ENCODE measurements at places on chromosomes 2 and 18.

DNA sequence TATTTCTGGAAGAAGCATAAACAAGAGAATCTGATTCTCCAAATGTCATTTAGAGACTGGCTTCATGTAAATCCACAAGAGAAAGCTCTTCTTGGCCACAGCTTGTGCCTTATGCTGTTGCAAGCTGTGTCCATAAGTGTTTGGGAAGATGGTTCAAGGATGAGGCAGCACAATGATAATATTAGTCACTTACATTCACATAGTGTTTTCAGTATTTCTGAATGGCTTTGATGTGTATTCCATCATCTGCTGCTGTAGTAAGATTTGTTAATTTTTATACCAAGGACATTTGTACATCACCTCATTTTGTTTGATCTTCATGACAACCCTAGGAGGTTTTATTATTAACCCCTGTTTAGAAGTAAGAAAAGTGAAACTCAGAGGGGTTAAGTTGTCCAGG is 29.9 kb downstream of the CREG2 start:
- DNase-seq, result no peak

GRCh38 chr2:47309472-47309951 is 93.4 kb upstream of the MSH2 start:
- no peak for DNase-seq

DNA sequence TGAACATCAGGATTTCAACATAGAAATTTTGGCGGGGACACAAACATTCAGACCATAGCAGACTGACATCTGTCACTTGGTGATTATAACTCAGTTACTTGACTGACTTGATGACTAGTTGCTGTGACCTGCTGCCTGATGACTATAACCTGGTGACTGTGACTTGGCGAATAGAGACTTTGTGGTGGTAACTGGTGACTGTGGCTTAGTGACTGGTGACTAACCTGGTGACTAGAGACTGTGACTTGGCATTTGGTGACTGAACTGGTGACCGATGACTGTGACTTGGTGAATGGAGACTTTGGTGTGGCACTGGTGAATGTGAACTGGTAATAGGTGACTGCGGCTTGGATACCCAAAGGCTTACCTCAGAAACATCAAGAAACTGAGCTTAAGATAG is 563.1 kb upstream of the FAM98A start:
- no peak for DNase-seq

- DNase-seq, result peak; percentile 17
Measured at GRCh38 chr18:50151926-50152325, 43.0 kb downstream of the MYO5B start.

DNA sequence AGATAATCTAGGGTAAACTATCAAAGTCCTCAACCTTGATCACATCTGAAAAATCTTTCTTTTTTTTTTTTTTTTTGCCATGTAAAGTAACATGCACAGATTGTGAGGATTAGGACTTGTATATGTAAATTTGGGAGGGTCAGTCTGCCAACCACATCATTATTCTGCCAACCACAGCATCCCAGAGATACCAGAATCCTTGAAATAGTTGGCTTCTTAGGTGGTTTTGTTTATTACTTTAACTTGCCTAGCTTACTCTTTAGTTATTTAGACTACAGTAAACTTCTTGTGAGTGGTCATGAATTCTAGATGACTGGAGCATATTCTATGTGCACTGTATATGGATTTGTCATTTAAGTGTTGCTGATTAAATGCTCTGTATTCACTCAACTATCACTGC is 242.1 kb upstream of the RBMS1 start:
- no peak for DNase-seq

DNA sequence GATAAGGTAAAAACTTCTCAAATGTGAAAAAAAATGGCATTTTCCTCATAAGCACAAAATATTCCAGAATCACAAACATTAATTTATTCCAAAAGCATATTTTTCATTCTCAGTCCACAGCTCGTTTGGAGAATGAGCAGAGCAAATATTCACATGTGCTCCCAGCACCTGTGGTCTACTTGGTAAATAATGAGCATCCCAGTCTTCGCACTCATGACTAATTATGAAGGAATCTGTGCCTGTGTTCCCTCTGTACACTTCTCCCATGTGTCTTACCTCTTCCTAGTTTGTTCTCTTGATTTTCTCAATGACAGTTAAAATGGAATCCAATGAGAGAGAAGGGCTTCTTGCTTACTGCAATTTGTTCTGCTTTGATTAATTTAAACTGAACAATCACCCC is 671.0 kb upstream of the SOX11 start:
- no peak for DNase-seq

- no peak for DNase-seq
Measured at GRCh38 chr2:82848285-82848684, 1610.8 kb downstream of the SUCLG1 start.

GRCh38 chr18:12391487-12392165 is 14.6 kb upstream of the AFG3L2 start:
- peak; percentile 82 for DNase-seq

- no peak for DNase-seq
Measured at GRCh38 chr2:128366713-128367511, 48.2 kb upstream of the HS6ST1 start.

- no peak for DNase-seq
Measured at GRCh38 chr2:16381511-16381910, 284.1 kb downstream of the CYRIA start.

DNA sequence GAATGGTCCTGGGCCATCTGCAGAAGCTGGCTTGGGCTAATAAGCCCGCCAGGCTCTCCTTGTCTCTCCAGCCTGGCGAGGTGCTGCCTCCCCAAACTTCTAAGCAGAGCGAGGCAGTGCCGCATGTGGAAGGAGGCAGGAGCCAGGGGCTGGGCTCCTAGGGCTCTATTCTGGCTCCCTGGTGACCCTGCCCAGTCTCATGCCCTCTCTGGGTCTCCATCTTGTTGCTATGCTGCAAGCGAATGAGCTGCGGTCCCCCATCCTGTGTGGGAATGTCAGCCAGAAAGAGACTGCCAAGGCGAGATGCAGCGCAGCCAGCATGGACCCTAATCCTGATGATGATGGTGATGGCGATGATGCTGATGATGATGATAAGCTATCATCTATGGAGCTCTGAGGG is 48.7 kb downstream of the TNS1 start:
- DNase-seq, result no peak

DNA sequence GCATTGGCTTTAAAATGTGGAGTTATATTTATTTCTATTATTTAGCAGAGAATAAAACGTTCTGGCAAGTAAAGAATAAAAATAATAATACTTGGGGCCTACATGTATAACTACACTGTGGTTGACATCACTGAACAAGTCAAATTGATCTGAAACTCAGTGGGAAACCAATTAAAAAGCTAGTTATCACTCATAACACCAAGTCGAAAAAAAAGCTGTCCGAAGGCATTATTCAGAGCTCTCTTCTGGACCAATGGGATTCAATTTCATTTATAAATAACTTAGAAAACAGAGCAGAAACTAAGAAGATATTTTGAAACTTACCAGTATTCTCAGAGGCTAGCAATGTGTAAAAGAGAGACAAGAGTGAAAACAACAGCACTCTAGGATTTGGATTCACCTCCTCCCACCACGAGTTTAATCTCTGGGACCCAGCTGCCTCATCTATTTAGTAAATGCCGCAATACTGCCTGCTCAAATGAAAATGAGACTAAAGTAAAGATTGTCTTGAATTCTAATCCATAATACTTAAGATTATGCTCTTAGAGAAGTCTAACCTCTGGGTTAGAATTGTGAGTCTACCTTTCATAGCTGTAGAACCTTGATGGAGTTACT is 128.4 kb downstream of the NBAS start:
- no peak for DNase-seq

DNA sequence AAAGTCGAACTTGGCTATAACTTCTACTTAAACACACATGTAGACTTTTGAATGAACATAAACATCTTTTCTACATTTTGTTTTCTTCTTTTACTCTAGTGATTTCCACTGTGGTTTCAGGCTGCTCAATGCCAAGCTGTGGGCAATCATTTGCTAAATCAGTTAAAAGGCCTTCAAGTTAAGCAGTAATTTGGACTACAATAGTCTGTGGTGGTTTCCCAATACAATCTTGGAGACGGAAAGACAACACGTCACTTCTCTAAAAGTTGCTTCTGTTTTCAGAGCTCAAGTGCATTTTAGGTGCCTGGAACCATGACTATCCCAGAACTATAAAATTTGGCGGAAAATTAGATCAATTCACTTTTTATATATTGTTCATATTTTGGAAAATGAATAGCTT is 69.4 kb downstream of the TXNL1 start:
- DNase-seq, result no peak

DNA sequence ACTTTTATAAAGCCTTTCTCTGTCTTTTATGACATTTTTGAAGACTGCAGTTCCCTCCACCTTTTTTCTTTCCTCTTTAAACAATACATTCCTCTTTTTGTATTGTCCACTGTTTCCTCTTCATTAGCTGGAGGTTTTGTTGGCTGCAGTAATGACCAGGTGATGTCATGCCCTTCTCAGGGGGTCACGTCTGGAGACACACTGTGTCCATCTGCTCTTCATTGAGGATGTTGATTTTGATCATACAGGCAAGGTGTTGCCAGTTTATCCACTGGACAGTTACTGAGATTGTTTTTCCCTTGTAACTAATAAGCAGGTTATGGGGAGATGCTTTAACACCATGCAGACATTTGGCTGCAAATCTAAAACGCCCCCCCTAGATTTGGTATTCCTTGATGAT is 19.8 kb downstream of the ZNF407 start:
- no peak for DNase-seq

GRCh38 chr2:229408356-229408755 is 137.3 kb upstream of the PID1 start:
- peak; percentile 99 for DNase-seq

DNA sequence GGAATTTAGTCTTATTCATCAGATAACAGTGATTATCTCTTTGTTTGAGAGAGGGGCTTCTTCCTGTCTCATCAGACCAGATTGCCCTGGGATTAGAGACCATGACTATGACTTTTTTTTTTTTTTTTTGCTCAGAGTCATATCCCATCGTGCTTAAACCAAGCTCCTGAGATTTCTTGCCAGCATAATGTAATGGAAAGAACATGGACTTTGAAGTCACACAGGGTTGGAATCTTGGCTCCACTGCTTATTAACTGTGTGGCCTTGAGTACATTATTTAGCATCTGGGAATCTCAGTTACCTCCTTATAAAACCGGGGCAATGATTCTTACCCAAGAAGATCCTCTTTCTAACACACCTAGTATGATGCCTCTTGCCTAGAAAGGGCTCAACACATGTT is 268.3 kb downstream of the DYSF start:
- no peak for DNase-seq

GRCh38 chr2:191013682-191013931 is 364 bp downstream of the STAT1 start:
- DNase-seq, result no peak

DNA sequence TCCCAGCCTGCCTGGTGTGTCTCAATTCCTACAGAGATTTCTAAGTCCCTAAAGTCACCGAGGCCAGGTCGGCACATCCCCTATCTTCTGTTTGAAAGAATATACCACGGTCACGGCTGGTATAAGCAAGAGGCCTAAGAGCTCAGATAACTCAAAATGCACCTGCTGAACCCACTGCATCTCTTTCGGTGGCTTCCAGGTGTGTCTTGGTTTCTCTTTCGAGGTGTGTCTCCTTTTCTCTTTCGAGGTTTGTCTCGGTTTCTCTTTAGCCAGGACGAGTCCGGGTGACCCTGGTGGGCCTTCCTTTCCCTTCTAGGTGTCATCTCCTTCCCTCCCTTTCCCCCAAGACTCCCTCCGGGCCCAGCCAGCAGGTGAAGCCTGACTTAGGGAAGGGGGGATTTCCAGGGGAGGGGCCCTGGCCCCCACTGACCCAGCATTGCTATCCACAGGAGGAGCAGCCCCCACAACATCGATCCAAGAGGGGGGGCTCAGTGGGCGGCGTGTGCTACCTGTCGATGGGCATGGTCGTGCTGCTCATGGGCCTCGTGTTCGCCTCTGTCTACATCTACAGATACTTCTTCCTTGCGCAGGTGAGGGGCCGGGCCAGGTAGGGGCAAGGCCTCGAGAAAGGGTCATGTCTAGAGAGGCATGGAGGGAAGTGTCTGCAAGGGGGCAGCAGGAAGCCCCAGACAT is 8.4 kb downstream of the ITM2C start:
- DNase-seq, result no peak

GRCh38 chr18:78376046-78376445 is 603.6 kb upstream of the SALL3 start:
- no peak for DNase-seq

DNA sequence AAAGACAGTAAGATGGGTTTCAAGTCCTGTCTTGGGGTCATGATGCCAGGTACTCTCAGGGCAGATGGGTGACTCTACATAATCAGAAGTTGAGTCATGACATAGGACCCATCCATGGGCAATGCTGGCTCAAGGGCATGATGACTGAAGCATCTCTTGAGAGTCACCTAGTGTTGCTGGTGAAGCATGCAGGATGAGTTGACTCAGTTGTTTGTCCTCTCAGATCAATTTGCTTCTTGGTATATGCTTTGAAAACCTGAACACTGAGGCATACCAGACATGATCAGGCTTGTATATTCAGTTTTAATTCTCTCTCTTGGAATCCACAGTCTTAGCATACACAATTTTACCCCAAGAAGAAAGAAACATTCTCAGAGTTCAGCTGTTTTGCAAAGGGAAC is 658.9 kb upstream of the NXPH2 start:
- no peak for DNase-seq

DNA sequence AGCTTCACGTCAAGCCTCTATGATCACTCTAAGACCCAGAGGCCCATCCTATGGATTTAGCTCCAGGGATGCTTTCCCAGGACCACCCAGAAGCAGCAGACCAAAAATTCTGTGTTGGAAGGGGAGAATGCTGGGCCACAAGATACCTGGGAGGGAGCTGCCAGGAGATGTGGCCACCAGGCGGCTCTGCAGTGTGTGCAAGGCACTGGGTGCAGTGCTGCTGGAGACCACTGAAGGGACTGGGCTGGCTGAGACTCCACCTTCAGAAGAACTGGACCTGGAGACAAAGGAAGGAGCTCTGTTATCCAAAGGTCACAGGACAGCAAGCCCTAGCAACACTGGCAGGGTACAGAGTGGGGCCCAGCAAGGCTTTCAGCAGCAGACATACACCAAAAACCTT is 34.0 kb downstream of the KANSL3 start:
- no peak for DNase-seq

- DNase-seq, result no peak
Measured at GRCh38 chr2:61857224-61857623, 3.4 kb upstream of the FAM161A start.

DNA sequence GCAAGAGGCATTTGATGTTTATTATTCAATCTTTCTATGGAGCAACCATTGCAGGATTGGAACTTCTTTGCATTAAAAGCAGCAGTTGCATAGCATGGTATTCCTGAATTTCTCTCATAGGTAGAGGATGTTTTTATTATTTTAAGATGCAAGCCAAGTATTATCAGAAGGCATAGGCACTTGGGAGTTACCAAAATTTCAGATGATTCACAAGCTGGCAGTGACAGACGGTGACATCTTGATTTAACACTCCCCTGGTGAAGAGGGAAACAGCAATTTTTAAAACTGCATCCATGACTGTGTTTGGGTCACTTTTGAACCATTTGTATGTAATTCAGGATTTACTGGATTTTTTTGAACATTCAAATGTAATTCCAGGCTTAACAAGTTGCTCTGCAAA is 654.3 kb downstream of the SLC4A3 start:
- no peak for DNase-seq

- peak; percentile 5 for DNase-seq
Measured at GRCh38 chr2:219627103-219628100, at the start of gene SLC4A3. TSS of gene SLC4A3 (plus strand) at chr2:219627630. CDS start at chr2:219627993, 363 bp downstream.

GRCh38 chr2:157606534-157606933 is 22.1 kb downstream of the ACVR1C start:
- no peak for DNase-seq

GRCh38 chr18:48412339-48412929 is 3.3 kb upstream of the ZBTB7C start:
- DNase-seq, result peak; percentile 38
